ENCODE measurements at places on chromosomes 11 and 22. TPM values are rescaled to one million over a fixed set of nuclear protein-coding genes. Genes with fewer than 3 reads are reported as not detected.

DNA sequence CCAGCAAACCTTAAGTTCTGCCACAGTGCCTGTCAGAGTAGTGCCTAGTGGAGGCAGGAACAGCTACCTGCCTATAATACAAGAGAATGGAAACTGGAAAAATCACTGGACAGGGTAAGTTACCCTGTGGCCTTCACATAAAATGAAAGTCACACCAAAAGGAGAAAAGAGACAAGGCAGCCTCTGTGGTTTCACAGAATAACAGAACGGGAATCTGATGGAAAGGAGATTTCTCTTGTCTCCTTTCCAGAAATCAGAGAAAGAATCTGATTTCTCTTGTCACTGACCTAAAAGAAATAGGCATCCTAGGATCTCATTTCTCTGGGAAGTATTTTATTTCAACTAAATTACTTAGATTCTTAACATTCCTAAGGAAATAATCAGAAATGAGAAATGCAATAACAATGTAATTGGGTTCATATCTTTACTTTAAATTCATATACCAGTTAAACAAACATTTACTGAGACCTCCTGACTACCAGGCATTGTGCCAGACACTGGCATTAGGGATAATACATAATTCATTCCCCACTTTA, 41.6 kb downstream of the PRCP start:
- H3K27ac ChIP-seq = no peak overlapping the region
- H3K36me3 ChIP-seq = no peaks in the 10 kb centered on the region

DNA sequence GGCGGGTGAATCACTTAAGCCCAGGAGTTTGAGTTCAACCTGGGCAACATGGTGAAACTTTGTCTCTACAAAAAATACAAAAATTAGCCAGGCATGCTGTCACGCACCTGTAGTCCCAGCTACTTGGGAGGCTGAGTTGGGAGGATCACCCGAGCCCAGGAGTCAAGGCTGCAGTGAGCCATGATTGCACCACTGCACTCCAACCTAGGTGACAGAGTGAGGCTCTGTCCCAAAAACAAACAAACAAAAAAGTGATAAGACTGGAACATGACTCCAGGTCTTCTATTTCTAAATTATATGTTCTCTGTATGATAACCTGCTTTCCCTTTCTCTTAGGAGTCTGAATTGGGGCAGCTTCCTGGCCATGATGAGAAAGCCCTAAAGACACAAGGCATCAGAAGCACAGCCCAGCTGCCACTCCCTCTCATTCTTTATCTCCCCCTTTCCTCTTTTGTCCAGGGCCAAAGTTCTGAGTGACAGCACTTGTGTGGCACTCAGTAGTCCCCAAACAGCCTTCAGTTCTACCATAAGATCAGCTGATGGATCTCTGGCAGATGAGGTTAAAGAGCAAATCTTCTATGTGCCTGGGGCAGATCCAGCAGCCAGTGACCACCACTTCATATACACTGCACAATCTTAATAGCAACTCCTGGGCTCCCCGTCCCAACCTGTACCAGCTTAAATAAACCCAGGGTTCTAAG, 136.0 kb downstream of the C11orf58 start:
- H3K4me1 ChIP-seq = no peaks in the 10 kb centered on the region
- no peaks in the 10 kb centered on the region for H3K36me3 ChIP-seq

DNA sequence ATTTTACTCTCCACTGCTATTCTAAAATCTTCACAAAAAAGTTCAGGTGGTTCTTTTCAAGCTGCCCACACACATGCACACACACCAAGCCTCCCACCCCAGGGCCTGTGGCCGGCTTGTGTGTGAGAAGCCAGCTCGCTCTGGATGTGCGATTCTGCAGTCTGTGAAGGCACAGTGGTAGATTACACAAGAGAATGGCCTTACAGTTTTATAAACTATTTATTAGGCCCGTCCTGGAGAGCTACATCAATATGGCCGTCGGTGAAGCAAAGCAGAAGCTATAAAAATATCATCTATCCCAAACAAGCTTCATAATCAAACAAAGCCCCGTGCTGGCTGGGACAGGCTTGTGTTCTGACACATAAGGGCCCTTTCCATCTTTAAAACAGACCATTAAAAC, 240.5 kb downstream of the OPCML start:
- H3K27ac ChIP-seq = no peak overlapping the region
- H3K27me3 ChIP-seq = no peaks in the 10 kb centered on the region
- H3K4me1 ChIP-seq = no peaks in the 10 kb centered on the region
- no peaks in the 10 kb centered on the region for H3K36me3 ChIP-seq

DNA sequence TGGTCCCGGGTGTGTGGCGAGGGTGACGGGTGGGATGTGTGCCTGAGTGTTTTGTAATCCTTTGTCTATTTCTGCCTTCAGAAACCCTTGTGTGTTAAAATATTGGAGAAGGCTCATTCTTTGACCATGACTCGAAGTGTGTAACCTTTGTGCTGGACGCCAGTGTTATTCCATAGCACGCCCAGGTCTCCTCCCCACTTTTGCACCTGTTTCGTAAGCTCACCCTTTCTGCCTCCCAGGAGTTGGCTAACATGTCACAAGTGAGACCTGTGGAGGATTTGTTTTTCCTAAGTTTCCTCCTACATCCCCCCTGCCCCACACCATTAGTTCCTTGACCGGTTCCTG, 382 bp downstream of the C11orf54 start:
- DNase-seq = peak; percentile 47
- peak overlapping the region; percentile 73 for H3K4me3 ChIP-seq
- H3K27me3 ChIP-seq = no peaks in the 10 kb centered on the region
- H3K27ac ChIP-seq = peak overlapping the region; percentile 92
- H3K4me1 ChIP-seq = peaks cover 10% of the 10 kb centered on the region

- no peak for DNase-seq
- no peaks in the 10 kb centered on the region for H3K27me3 ChIP-seq
- no peaks in the 10 kb centered on the region for H3K36me3 ChIP-seq
- no peak overlapping the region for H3K27ac ChIP-seq
These were observed 16.5 kb downstream of the NCAM1 start for GRCh38 chr11:112977755-112978154.

The TSPAN32 gene
- not detected for total RNA-seq

The RTN4R gene
- total RNA-seq = 4.4 TPM

Data from prostate gland (tissue), 2 donors.